ENCODE measurements at places on chromosomes 12 and 14.

- DNase-seq: no peak
Measured at GRCh38 chr12:119989361-119989730, 310 bp downstream of the BICDL1 start.

- DNase-seq: no peak
Measured at GRCh38 chr12:29023436-29024076, 125.5 kb upstream of the FAR2 start.

- DNase-seq: no peak
Measured at GRCh38 chr12:79358716-79359300, 332.0 kb downstream of the PAWR start.

DNA sequence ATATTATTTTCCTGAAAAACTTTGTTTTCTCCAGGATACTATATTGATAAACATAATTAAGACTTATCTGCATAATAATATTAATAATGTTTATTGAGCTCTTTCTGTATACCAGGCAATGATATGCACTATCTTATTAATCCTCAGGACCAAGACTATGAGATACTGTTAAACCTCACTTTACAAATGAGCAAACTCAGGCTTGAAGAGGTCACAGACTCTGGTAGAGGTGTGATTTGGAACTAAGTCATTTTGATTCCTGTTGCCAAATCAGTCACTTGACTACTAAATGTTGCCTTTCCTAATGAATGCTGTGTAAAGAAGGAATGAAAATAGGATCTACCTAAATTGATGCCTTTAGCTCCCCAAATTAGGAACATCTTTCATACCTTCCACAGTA, 7.3 kb downstream of the SLC39A9 start:
- no peak for DNase-seq

DNA sequence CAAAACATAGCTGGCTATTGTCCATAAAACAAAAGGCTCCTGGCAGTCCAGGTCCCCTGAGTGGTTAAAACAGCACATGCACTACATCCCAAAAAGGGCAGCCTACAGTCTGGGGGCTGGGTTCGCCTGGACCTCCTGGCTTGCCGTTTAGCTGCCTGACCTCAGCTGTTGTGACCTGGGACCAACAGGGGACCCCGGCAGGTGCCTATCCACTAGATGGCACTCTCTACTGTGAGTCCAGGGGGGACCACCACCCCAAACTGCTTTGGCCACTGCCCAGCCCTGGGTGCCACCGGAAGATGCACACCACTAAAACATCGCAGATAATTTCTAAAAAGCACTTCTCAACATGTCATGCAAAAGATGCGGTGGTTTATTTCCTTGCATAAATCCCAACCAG, 2.9 kb upstream of the RTL1 start:
- no peak for DNase-seq

- DNase-seq: no peak
Measured at GRCh38 chr12:94218233-94218632, 69.9 kb downstream of the PLXNC1 start.

DNA sequence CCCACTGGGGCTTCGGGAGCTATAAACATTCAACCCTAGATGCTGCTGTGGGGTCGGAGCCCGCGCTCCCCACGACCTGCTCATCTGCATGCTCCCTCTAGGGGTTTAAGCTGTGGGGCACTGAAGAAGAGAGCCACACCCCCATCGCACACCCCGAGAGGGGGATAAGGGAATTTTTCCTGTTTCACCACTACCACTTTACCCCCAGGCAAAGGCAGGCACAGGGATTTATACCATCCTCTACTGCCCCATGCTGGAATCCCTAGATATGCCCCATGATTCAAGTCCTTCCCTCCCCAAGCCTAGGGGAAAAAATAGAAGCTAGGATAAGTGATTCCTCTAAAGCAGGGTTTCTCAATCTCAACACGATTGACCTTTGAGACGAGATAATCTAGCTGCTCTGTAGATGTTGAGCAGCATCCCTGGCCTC, 59.9 kb upstream of the CCDC60 start:
- DNase-seq: no peak

DNA sequence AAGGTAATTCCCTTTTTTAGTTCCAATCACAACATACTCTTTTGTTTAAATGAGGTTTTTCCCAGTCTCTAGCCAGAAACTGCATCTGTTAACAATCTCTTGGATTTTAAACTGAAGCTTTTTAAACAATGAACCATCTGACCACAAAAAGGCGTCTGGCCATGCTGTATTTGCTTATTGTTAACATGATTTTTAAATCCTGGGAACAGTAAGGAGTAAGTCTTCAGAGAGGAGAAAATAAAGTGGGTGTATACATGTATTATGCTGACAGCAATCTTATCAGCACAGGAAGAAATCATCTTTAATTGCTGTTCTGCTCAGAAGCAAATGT, 106.2 kb downstream of the DAAM1 start:
- no peak for DNase-seq

DNA sequence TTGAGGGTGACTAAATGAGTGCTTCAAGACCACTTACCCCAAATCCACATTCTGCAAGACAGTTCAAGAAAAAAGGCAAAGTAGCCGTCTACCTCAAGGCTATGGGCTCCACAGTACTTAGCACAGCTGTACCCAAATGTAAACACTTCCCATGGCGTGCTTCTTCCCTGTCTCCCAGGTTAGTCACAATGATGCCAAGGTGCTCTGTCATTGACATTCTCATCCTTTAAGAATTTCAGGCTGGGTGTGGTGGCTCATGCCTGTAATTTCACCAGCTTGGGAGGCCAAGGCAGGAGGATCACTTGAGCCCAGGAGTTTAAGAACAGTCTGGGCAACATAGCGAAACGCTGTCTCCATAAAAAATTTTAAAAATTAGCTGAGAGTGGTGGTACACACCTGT, 51.2 kb upstream of the CERS5 start:
- no peak for DNase-seq

GRCh38 chr14:84850595-84850994, 679.3 kb upstream of the FLRT2 start:
- no peak for DNase-seq

DNA sequence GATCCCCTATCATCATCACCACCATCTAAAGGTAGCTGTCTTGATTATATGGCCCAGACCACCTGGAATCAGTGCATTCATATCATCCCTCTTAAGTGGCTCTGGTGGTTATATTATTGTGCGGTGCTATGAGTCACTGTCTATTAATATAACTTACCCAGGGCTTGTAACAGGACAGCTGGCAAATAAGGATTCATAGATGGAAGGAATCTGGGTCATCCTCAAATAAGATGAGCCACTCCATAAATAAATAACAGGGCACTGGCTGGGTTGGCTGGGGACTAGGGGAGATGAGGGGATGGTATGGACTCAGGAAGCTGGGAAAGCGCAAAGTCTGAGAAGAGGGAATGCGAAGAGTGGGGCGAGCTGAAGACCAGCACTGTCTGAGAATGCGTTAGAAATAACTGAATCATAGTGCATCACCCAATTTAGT, 216.1 kb downstream of the NUAK1 start:
- no peak for DNase-seq

DNA sequence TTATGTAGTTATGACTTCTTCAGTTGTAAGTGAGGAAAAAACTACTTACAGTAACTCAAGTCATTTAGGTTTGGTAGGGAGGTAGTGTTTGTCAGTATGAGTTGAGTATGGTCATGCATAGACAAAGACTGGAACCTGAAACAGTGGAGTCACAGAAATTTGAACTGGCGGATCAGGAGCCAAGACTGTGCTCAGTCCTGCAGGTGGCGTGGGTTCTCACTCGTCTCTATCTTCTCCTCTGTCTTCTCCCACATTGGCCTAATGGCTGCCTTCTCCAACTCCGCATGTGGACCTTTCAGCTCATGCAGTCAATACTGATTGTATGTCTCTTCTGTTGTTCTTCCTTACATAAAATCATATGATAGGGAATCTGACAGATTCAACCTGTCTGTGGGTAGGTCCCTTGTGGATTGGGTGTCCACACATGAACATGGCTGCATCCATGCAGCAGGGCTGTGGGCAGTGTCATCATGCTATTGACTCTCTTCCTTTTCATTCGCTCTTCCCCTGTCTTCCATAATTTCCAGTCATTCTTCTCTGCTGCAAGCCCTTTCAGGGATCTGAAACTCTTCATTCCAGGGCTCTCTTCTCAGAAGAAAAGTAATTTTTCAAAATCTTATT, 78.8 kb upstream of the NEDD1 start:
- no peak for DNase-seq

- no peak for DNase-seq
Measured at GRCh38 chr12:91810531-91811451, 334.9 kb downstream of the BTG1 start.

GRCh38 chr12:1738446-1738845, 47.6 kb downstream of the ADIPOR2 start:
- no peak for DNase-seq

DNA sequence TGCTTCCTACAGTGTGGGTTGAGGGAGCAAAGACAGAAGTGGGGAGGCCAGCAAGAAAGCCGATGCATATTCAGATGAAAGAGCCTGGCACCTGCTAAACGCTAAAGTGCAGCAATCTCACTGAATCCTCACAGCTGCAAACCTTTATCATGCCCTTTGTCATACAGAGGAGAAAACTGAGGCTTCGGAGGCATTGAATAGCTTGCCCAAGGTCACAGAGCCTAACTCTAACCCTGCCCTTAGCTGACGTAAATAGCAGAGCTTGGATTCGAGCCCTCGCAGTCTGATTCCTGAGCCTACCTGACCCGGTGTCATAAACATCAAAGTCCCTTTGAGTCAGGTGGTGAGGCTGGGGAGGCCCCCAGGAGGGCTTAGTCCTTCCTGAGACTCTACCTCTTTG, 54.9 kb downstream of the CMKLR1 start:
- DNase-seq: no peak

DNA sequence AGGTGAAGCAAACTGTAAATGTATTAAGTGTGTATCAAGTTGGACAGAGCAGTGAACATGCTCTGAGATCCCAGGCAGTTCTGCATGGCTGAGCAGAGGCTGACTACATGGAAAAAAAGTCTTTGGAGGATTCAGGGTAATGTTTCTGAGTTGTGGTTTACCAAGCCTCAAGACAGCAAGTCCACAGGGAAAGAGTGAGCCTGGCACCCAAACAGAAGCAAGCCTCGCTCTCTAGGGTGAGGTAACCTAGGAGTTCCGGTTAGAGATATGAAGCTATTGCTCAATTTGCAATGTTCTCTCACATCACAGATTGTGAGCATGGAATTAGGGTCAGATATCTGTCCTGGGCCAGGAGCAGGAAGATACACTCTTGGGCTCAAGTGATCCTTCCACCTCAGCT, 158.6 kb downstream of the MON2 start:
- DNase-seq: no peak

DNA sequence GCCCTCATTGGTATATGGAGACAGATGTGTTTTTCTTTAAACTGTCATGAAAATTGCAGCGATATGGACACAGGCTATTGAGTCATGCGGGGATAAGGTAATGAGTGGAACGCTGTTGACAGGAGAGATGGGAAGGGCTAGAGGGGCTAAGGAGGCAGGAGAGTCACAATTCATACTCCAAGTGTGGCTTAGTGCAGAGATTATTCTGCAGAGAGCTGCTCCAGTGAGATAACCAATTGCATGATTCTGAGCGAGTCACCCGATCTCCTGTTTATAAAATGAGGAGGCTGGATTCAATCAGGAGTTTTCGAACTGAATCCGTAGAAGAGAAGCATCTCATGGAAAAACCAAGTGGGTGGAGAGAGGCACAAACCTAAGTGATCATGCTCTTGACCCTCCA, 106.4 kb upstream of the PLEKHG7 start:
- no peak for DNase-seq

GRCh38 chr14:79464468-79464867, 746.8 kb downstream of the DIO2 start:
- DNase-seq: no peak

- DNase-seq: no peak
Measured at GRCh38 chr12:22518060-22518719, 26.2 kb downstream of the C2CD5 start.

DNA sequence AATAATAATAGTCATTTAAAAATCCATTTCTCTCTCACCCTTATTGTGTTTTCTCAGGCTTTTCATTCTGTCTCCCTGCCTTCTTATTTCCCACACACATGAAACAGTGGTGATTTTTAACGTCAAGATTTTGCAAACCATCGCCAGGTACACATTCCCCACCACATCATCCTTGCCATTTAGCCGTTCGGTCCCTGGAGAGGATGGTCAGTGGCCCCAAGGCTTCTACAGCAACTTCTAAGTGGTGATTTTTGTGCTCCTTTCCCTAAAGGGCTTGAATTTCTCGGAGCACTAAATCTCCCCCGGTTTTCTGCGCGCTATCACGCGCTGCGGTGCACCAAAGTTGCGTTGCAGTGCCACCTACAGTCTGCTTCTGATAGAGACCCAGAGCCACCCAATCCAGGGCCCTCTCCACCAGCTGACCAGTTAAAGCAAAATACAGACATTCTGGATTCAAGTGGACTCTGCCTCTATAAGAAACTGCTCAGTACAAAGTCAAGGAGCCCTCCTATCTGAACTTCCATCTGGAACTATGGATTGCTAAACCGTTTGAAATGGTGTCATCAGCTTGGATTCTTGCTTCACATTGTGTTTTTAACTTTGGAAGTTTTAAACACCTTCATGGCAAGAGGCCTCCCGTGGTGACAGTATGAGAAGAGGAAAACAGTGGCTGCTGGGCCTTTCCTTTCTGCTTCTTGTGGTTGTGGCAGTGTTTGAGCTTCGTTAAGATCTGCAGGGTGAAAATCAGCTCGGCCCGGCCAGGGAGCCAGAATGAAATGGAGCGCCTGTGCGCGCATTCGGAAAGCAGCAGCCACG, 234.0 kb downstream of the SPTSSA start:
- DNase-seq: peak; percentile 38

DNA sequence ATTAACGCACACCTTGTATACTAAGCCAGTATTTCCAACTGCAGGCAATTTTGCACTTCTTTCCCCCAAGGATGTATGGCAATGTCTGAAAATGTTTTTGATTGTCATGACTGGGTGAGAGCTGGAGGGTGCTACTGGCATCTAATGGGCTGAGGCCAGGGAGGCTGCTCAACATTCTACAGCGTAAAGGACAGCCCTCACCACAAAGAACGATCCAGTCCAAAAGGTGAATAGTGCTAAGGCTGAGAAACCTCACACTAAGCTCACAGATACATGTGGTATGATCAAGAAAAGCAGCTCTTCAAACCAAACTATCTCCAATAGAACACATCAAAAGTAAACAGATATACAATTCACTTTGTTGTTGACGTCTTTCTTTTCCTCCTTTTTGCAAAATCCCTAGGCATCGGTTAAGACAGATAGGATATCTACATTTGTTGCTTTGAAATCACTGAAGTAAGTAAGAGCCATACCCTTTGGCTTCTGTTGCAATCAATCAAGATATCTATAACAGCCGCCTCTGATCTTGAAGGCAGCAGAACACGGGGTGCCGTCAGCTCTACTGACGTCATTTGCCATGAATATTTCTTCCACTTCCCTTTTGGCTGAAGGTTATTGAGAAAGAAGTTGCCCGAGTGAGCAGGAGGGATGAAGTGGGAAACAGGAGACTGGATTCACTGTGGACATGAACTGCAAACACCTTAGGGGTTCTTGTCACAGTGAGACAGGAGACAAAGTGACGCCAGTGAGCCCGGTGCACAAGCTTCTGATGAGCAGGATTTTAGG, 218.3 kb downstream of the FOXN3 start:
- no peak for DNase-seq

- no peak for DNase-seq
Measured at GRCh38 chr14:32694795-32695449, 243.8 kb upstream of the NPAS3 start.

GRCh38 chr12:63937378-63938316, 93.1 kb downstream of the SRGAP1 start:
- no peak for DNase-seq
